ENCODE measurements at places on chromosomes 3 and 15.
A peak's percentile ranks its signal among the peaks of the same experiment; 100 is the strongest.

GRCh38 chr3:123278446-123278845, 76.7 kb downstream of the SEC22A start:
- no peak for DNase-seq

DNA sequence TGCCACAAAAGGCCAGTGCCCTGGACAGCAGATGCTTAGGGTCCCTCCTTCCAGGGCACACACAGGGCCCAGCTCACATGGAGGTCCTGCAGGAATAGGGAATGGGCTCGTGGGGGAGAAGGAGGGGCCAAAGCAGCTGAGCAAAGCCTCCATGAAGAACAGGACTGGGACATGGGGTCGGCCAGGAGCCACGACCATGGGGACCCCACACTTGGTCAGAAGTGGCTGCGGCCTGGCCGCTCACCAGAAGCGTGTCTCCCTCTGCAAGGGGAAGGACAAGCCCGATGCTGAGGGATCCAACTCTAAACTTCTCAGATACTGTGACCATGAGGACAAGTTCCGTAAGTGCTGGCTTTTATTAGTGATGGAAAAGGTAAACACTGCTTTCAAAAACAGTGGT, 15.3 kb downstream of the RBPMS2 start:
- DNase-seq, result no peak

DNA sequence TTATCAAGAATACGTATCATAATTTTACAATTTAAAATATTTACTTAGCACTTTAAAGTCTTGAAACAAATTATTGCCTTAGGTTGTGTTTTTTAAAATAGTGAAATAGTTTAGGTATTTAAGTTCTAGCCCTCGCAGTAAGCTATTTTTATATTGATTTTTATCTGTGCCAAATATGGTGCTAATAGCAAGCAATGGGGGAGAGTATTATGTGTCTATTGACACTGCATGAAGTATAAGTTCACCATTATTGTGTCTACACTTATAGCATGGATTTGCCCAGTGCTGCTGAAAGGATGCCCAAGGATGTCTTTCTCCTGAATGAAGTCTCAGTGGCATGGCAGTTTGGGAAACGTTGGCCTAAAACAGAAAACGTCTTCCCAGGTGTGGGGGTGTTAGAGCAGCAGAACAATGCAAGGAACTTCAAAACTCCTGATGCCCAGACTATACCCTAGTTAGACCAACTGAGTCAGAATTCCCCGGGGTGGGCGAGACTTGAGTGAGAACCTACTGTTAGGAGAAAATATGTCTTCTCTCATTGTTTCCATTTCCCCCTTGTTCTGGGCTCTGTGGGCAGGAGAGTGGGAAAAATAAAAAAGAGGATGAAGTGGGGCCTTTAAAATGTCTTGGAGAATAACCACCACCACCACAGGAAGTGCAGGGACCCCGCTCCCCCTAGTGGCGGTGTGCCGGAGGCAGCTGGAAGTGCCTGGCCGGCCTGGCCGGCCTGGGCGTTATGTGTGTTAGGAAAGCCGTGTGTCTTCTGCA, 104.2 kb upstream of the SLC7A14 start:
- peak; percentile 20 for DNase-seq

DNA sequence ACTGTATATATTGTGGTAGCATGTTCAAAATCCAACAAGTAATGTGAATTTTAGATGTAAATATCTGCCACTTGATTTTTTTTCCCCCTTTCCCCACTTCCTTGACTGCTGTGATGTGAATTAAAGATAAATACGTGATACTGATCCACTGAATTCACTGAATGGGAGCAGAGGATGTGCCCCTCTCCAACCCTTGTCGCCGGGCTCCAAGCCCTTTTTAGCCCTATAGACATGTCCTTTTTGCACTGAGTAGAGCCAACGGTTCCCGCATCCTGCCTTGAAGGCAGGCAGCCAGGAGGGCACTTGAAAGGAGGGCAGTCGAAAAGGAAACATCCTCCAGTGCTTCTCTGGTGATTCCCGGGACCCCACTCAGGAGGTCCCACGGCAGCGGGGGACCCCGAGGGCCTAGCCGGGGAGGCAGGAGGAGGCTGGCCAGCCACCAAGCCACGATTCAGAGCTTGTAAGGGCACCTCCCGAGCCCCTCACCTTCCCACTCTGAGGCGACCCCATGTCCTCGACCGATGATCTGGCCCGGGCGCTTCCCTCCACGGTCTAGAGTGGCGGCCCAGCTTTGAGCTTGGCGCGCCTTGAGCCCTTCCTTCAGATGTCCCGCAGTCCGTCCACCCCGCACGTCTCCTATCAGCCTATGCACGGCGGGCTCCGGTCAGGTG, 901 bp upstream of the MANF start:
- no peak for DNase-seq

- DNase-seq, result no peak
Measured at GRCh38 chr3:188468196-188468595, 314.2 kb downstream of the LPP start.

- no peak for DNase-seq
Measured at GRCh38 chr15:52802110-52802509, 12.0 kb upstream of the ONECUT1 start.

DNA sequence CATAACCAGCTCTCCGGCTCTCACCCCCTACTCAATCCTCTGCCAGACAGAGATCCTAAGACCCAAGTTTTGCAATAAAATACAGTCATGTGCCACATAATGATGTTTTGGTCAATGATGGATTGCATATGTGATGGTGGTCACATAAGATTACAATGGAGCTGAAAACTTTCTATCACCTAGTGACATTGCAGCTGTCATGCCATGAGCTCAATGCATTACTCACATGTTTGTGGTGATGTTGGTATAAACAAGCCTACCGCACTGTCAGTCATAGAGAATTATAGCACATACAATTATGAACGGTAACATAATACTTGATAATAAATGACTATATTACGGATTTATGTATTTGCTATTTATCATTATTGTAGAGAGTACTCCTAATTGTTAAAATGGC, 26.9 kb upstream of the SAMMSON start:
- no peak for DNase-seq

DNA sequence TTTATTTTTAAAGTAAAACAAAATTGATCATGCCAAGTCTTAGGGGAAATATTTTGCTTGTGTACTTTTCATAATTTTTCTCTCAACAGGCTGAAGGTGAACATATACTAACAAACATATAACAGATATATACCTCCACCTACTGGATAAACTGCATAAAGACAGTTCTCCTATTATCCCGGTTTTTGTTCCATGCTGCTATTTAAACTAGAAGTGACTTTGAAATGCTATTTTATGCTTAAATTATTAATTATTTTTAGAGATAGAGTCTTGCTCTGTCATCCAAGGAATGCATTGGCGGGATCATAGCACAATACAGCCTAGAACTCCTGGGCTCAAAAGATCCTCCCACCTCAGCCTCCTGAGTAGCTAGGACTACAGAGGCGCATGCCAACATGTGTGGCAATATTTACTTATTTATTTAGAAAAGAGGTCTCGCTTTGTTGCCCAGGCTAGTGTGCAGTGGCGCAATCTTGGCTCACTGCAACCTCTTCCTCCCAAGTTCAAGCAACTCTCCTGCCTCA, 49.8 kb downstream of the ST3GAL6 start:
- no peak for DNase-seq

GRCh38 chr3:25840099-25840498, 50.2 kb downstream of the OXSM start:
- no peak for DNase-seq

DNA sequence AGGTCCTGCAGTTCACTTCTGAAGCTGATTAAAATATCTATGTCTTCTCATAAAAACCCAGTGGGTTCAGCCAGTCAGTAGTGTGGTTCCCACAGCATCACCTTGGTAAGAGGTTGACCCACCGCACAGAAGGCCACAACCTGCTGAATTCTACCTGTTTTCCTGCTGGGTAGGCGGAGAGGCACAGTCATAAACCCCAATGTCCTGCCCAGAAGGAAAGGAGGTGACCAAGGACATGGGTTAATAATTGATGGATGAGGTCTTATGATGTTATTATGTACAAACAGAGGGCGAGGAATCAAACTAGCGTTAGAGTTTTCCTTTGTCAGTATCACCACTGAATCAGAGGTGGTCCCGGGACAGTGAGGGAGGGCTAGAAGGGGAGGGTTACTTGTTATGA, 27.8 kb downstream of the CA12 start:
- no peak for DNase-seq

- DNase-seq, result no peak
Measured at GRCh38 chr15:28897861-28898585, 12.2 kb downstream of the APBA2 start.

GRCh38 chr3:128808672-128809071, 70.7 kb upstream of the ACAD9 start:
- DNase-seq, result no peak

DNA sequence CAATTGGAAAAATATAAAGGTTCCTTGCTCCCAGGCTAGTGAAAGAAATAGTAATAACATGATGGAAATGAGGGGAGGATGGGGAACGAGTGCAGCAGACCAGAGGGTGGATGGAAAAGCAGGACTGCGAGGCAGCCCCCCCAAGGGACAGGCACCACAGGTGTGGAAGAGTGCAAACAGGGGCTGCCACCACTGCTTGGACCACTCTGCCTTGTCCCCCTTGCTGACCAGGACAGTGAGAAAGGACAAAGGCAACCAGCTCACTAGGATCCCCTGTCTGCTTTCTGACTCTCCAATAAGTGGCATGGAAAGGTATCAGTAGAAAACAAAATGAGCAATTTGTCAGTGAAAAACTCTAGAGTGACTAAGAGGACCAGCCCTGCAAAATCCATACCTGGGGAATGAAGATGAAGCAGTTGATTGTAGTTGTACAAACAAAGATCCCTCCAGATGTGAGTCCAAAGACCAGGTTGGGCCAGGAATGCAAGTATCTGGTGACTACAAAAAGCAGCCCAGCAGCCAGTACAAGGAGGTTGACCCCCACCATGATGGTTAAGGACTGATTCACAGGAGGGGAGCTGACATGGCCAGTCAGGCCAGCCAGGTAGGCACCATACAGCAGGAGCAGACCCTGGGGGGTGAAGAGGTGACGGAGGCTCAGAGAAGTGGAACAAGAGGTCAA, 86.6 kb upstream of the GSK3B start:
- no peak for DNase-seq

DNA sequence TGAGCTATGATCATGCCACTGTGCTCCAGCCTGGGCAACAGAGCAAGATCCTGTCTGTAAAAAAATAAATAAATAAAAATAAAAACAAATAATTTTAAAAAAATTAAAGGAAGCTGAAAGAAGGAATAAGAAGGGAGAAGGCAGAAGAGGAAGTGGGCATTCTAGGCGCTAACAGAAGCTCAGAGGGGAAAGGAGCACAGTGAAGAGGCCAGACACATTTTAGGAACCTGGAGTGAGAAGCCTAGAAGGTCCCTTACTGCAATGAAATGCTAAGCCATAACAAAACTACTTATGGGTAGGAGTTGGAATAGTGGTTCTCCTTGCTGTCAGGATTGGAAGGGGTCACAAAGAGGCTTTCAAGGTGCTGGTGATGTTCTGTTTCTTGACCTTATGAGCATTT, 64.0 kb downstream of the ITGB5 start:
- no peak for DNase-seq

- DNase-seq, result no peak
Measured at GRCh38 chr3:141729240-141729639, 8.9 kb upstream of the RNF7 start.

DNA sequence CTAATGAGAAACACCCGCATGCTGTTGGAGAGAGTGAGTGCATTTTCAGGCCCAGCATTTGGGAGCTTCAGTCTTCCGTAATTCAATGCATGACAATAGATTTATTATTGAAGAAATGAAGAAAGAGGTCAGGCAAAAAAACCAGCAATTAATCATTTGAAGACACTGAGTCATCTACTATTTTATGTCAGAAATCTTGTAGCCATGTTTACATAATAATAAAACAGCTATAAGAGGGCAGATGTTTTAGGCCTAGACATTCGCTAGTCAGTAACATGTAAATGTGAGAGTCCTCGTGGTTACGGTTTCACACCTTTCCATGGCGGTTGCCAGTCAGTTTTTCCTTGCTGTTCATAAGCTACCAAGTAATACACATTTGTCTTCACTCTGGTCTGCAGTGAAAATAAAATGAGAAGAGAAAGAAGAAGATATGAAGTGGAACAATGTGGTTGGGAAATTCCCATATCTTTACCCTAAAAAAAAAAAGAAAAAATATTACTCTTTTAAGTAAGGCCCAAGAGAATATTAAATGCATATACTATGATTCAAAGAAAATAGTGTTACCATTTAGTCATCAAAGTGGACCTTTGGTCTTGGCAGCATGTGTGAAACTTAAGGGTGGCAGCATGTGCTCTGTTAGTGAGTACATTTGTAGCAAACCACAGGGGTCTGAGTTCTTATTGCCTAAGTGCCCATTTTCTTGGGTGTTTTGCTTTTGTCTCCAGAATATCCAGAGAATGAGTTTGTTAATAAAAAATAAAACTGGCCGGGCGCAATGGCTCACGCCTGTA, 140.5 kb upstream of the TBL1XR1 start:
- no peak for DNase-seq

GRCh38 chr3:129439226-129439816, 427 bp downstream of the MBD4 start:
- DNase-seq, result peak; percentile 27

DNA sequence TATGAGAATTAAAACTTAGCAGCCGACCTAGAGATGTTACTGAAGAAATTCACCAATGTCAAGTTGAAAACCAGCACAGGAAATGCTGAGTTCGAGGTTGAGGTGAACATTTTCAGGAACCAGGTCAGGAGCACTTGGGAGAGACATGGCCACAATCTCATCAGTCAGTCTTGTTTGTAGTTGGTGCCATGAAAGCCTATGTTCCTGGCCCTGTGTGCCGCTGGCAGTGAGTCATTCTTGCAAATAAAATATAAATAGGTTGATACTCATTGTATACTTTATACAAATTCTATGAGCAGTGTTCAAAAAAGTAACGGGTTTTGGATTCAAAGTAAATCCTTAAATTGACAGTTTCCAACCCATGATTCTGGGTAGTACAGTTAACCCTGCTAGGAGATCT, 1.5 kb upstream of the FSIP1 start:
- DNase-seq, result no peak

DNA sequence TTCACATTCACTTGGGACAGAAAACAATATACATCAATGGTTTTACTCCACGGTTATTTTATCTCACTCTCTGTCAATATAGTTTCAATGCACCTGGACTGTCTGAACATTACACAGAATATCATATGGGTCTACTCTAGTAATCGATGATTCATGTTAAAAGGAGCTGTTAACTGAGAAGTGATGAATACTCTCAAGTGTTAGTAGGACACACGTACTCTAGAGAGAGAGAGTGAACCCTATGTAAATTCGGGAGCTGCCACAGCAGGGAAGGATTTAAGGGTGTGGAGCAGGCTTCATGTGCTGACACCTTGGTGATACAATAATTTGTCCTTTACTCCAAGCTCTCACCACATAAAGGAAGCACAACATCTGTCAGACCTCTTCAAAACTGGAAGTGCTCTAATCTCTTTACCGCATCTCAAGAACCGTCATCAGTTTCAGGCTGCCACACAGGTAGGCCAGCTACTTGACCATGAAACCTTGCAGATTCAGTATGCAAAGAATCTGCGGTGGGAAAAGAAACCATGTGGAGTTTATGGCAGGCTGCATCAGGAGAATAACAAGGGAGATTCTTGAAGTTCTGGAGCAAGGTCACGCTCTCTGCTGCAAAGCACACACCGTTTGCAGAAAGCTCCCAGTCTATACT, 199.2 kb upstream of the TMC3 start:
- no peak for DNase-seq

- no peak for DNase-seq
Measured at GRCh38 chr3:100982710-100983109, 10.5 kb downstream of the ABI3BP start.
